Suprapubic skin (tissue), 4 donors: ENCODE measurements at places on chromosomes 16 and 17. TPM values are rescaled to one million over a fixed set of nuclear protein-coding genes. Genes with fewer than 3 reads are reported as not detected.

The ARL2BP gene
- 51.5 TPM for total RNA-seq

The PRSS53 gene
- total RNA-seq: 10.0 TPM

The DDX19B gene
- 31.9 TPM for total RNA-seq

The ACE gene
- 6.3 TPM for total RNA-seq

The KRTAP4-1 gene
- 51.7 TPM for total RNA-seq
